Fibroblast of skin of abdomen (primary cell): ENCODE measurements at places on chromosomes 2 and 18.

- DNase-seq: peak; percentile 84
Measured at GRCh38 chr2:60527762-60528161, 25.7 kb downstream of the BCL11A start.

DNA sequence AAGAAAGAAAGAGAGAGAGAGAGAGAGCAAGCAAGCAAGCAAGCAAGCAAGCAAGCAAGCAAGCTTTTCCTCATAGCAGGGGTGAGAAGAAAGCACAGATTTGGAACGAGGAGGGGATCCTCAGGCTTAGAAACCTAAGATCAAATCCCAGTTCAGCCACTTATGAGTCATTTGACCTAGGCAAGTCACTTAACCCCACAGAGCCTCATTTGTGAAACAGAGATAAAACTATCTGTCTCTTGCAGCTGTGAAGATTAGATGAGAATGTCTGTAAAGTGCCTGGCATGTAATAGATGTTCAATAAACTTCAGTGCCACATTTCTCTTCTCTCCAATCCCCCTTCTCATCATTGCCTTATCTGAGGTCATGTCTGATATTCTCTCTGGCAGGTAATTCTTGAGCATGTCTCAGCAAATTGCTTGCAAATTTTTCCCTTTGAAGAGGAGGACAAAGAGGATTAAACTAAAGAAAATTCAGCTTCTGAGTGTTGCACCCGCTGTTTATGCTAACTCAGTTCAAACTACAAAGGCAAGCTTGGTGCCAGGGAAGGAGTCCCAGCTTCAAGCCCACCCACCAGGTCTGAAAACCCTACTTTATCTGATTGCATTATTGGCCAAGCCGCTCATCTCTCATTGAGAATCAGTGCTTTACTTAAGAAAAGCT lies 20.3 kb downstream of the ALK start:
- no peak for DNase-seq

DNA sequence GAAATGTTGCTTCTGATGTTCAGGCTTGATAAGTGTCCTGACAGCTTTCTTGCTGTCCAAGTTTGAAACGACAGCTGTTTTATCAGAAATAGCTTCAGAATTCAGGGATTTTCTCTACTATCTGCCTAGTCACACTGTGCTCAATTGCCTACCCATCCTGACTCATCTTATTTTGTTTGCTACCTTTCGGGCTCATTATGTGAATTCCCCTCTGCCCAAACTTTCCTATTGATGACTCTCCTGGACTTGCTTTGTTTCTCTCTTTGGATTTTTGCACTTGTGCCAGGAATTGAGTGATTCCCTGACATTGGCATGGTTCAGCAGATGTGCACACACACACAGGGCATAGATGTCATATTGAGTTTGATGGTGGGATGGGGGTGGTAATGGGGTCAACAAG lies 1052.6 kb upstream of the PIK3C3 start:
- DNase-seq: no peak

DNA sequence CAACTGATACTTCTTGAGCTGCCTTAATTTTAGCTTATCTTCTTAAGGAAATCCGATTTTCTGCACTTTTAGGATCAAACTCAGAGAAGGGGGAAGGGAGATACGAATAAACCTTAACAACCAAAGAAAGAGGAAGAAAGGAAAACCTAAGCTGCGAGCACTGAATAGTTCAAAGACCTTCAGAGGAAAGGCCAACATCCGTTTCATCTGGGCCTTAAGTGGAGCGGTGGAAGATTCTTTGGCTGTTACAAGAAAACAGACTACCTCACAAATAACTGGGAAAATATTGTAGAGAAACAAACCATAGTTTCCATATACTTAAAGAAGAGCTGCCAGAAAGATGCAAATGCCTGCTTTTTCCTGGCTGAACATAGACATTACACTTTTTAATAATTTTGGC lies 43.6 kb downstream of the VIT start:
- no peak for DNase-seq

- peak; percentile 10 for DNase-seq
Measured at GRCh38 chr2:186918495-186918894, 69.5 kb upstream of the ZSWIM2 start.

GRCh38 chr18:66646609-66647008 lies 42.7 kb upstream of the CDH19 start:
- peak; percentile 39 for DNase-seq

DNA sequence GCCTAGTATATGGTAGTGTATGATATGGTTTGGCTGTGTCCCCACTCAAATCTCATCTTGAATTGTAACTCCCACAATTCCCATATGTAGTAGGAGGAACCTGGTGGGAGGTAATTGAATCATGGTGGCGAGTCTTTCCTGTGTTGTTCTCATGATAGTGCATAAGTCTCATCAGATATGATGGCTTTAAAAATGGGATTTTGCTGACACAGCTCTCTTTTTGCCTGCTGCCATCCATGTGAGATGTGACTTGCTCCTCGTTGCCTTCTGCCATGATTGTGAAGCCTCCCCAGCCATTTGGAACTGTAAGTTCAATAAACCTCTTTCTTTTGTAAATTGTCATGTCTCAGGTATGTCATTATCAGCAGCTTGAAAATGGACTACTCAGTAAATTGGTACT lies 9.5 kb upstream of the SCN1A start:
- DNase-seq: no peak

DNA sequence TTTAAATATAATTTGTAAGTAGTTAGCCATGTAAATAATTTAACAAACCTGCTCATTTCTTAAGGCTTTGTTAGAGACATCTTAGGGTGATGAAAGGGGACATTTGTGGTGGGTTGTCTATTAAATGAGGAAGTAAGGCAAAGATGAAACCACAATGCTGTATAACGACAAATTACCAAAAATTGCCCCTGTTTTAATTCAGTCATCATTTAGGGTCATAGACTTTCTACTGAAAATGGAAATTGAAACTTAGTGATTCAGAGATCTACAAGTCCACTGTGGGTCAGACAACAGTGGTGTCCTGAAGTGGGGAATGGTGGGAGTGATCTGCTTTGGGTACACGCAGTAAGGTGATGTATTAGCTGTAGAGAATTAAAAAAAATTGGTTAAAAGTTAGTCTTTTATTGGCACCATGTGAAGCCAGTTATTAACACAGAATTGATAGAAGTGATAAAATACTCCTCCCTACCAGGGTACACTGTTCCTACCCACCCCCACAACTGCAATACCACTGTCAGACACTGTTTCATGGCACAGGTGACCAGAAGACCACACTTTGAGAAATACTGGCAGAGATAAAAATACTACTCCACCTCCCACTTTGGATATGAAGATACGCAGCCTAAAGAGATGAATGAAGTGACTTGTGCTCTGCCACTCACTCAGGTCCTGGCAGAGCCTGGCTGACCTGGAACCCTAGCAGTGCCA lies 13.4 kb downstream of the CERS6 start:
- no peak for DNase-seq

DNA sequence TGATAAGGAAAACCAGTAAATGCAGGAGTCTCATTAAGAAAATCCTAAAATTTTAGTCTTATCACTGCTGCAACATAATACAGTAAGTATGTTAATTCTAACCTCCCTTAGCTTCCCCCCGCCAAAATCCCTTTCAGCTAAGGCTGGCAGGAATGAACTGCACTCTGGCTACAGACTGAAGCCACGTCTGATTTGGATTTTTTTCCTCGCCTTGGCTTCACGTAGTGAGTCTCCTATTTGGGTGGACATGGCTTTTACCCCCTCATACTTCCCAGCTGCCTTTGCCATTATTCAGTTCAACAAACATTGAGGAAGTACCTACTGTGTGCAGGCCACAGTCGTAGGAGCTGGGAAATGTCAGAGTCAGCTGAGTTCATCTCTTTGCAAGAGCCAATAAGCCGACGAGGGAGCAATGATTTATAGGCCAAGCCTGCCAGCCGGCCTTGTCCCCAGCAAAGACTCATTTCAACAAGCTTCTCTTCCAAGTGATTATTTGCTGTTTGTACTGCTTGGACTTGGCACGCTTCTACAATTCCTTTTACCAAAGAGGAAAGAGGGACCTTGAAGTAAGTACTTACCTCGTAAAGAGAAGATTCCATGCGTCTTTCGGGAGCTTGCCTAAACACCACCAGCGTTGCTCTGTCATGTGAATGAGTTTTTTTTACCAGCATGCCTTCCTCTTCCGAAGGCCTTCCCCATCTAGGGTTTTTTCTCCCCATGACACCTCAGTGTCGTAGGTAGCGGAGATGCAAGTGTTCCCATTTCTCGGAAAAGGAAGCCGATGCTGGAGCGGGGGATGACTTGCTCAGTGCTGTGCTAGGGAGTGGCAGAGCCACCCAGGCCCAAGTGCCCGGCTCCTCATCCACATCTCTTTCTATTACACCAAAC lies 138.6 kb downstream of the KLHL29 start:
- peak; percentile 51 for DNase-seq

- no peak for DNase-seq
Measured at GRCh38 chr2:4340536-4340935, 637.2 kb downstream of the DCDC2C start.

DNA sequence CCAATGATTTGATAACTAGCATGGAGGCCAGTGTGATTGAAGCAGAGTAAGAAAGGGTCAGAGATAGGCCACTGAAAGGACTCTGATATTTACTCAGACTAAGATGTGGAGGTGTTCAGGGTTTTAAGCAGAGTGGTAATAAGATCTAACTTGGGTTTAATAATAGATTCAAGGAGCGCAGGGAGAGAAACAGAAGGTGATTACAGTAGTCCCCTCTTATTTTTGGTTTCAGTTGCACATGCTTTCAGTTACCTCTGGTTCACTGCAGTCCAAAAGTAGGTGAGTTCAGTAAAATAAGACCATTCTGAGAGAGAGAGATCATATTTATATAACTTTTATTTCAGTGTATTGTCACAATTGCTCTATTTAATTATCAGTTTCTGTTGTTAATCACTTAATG lies 13.5 kb upstream of the GALNT13 start:
- no peak for DNase-seq

GRCh38 chr2:170214309-170214948 lies 36.5 kb downstream of the MYO3B start:
- DNase-seq: peak; percentile 9

DNA sequence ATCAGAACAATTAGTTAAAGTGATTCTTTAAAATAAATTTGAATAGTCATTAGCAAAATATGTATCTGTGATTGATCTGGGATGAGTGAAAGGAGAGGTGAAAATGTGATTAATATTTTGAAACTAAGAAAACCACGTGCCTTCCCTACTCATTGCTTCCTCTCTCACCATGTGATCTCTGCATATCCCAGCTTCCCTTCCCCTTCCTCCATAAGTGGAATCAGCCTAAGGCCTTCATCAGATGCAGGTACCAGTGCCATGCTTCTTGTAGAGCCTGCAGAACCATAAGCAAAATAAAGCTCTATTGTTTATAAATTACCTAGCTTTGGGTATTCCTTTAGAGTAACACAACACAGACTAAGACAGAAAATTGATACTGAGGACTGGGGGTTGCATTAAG lies 11.2 kb upstream of the STAT1 start:
- no peak for DNase-seq

DNA sequence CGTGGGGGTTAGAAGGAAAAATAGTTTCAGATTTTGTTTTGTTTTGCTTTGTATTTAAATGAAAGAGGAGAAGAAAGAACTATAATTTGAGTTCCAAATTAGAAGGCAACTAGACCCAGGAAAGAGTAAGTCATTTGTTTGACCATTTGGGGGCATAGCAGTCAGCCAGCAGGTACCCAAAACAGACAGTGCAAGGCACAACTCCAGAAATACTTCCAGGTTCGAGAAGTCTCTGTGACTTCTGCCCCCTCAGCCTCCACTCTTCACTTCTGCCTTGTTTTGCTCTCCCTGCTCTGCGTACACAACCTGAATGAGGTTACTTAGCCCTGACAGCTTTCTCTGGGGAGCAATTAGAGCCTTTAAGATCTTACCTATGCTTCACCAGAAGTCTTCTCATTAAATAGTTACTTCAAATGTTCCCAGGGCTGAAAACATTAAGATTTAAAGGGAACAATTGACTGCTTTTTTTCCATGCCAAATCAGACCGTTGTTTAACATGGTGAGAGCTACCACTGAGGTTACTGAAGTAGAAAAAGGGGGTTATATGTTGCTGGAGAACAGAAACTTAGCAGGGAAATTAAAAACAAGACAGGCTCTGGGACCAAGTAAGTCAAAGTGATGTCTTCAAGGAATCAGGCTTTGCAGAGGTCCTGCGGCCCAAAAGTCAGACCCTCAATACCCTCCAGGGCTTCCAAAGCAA lies 216.9 kb downstream of the BCL11A start:
- no peak for DNase-seq

DNA sequence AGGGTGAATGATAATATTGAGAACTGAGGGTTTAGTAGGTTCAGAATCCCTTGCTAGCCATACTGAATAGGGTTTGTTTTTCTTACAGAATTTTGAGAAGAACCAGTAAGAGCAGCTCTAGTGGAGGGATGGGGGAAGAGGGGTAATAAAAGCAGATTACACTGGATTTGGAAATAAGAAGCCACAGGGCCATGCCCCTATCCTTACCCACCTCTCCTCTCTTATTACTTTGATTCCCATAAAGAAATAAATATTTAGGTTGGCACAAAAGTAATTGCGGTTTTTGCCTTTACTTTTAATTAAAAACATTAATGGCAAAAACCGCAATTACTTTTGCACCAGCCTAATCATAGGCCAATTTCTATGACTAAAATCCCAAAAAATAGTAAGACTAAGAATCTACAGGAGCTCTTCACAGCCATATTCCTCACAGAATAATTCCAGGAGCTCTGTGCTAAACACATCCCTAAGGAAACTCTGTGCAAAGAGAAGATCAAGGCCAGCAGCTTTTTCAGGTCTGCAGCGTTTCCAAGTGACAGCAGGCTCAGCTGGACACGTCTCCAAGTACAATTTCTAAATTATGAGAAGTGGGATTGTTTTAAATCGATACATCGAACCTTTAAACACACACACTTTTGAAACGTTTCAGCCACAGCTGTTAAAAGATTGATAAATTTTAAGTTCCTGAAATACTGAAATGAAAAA lies 58.4 kb upstream of the RTN4 start:
- no peak for DNase-seq

DNA sequence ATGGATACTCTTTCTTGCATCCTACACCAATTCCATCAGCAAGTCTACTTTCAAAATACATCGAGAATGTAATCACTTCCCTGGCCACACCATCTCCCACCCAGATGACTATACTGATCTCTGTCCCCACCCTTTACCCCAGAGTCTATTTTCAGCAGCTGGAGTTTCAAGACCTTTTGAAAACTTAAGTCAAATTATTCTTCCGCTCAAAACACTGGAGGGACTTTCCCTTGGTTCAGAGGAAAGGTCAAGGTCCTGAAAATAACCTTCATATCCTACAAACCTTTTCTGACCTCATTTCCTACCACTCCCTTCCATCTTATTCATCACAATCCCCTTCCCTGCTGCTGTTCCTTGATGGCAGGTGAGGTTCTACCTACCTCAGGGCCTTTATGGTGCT lies 58.8 kb upstream of the LYPD6 start:
- DNase-seq: no peak

DNA sequence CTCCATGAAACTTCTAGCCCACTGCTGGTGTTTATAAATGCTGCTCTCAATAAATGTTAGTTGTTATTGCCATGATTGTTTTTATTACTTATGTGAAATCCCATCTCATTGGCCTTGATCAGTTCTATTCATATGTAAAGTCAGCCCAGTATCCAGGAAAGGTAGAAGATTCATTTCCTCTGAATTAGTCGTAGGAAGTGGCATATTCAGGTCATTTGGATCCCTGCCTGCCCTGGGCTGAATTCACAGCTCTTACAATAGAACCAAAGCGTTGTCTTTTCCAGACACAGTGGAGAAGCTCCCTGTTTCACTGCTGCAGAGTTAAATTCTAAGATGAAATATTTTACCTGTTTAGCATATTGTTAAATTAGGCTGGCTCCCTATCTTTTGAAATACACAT lies 70.3 kb downstream of the MAIP1 start:
- DNase-seq: peak; percentile 29

- DNase-seq: peak; percentile 5
Measured at GRCh38 chr2:10493634-10494281, 45.6 kb upstream of the ODC1 start.

GRCh38 chr2:192044496-192044895 lies 150.2 kb downstream of the TMEFF2 start:
- DNase-seq: no peak
